ENCODE measurements at places on chromosomes 3 and 15. TPM values are rescaled to one million over a fixed set of nuclear protein-coding genes. Genes with fewer than 3 reads are reported as not detected.

DNA sequence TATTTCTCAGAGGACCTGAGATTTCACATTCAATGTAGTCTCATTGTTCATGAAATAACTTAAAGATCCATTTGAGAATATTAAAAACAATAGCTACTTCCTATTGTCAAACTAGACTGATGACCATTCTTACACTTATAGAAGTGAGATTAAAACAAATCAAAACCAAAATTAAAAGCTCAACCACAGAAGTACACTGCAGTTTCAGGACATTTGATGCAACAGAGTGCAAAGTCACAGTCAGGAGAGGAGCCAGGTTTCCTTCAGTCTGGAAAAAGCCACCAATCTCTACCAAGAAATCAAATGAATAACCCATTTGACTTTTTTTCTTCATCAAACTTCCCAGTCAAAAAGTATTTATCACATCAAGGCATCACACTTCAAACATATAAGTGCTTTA lies 5.5 kb downstream of the CCPG1 start:
- no peak for DNase-seq

TMEM202 gene
- not detected for total RNA-seq

GRCh38 chr3:195063581-195064193 lies 207.3 kb downstream of the XXYLT1 start:
- no peak for DNase-seq

DNA sequence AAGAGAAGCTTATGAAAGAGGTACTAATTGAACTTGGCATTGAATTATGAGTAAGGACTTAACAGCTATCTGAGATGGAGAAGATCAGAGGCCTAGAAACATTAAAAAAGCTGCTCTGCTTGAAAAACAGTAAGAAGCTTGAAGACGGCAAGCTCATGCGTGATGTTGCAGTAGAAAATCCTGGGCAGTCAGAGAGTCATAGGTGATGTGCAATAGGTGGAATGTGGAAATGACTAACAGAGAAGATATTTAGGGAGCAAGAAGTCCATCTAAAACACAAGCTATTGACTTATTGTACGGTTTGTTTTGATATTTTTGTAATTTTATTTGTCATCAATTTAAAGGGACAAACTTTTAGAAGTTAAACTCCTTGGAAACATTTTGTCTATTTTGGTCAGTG lies 1101.4 kb downstream of the ROBO2 start:
- no peak for DNase-seq

ROBO1 gene
- 169 TPM for total RNA-seq

DNA sequence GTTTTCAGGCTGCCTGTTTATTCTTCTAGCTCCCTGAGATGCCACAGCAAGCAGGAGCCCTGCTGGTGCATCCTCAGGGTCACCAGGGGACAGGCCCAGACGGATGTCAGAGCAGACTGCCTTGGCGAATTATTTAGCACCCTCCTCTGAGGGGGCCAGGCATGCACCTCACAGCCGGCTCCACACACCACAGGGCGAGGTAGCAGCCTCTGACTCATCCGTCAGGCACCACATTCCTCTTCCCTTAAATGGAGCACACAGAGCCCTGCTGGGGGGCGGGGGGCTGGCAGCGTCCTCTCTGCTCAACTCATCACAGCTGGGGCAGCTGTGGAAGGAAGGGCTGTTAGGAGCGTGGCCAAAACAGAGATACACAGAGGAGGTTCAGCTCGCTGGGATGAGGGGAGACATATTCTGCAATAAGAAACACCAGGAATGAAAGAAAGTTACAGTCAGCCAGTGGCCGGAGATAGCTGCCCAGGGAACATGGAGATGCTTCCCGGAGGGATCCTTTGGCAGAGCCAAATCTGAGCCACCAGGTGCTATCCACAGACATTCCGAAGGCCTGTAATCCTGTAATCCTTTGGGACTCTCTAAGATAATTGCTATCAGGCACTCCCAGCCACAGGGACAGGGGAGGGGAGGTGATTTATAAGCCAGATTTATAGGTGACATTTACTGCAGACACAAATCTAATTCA lies 13.9 kb upstream of the PRICKLE2 start:
- peak; percentile 77 for DNase-seq

DNA sequence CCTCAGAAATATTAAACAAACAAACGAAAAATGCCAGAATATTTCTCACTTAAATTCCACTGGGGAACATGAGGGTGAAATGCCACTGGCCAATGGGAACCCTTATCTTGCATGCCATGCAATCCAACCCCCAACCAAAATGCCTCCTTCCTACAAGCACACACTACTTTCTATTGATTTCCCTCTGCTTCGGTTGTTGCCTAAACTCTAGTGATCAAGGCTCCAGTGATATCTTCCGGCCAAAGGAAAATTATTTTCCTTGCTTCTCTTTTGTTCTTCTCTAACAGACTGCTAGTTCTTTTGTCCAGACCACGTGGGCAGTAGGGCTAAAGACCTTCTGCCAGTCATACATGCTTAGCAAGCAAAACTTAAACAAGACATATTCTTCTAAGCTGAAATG lies 115.7 kb downstream of the TMCC1 start:
- DNase-seq: no peak

CASR gene
- not detected for total RNA-seq

CTDSPL gene
- total RNA-seq: 36.9 TPM

DNA sequence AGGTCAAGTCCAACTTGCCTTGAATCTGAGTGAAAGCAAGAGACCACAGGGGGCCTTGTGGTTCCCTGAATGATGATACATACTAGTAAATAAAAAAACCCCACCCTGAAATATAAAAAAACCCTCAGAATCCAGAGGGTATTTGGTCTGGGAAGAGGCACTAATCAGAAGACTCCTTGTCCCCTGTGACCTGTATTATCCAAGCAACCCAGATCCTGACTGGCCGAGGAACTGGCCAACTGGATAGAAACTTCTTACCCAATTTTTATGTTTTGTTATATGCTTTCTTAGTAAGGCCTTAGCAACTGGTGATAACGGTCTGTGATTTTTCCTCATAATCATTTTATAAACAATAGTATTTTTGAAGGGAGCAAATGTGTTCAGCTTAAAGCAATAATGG lies 17.5 kb downstream of the ABI3BP start:
- DNase-seq: no peak

GRCh38 chr3:96814651-96815567 lies 515 bp downstream of the EPHA6 start:
- DNase-seq: peak; percentile 34

DNA sequence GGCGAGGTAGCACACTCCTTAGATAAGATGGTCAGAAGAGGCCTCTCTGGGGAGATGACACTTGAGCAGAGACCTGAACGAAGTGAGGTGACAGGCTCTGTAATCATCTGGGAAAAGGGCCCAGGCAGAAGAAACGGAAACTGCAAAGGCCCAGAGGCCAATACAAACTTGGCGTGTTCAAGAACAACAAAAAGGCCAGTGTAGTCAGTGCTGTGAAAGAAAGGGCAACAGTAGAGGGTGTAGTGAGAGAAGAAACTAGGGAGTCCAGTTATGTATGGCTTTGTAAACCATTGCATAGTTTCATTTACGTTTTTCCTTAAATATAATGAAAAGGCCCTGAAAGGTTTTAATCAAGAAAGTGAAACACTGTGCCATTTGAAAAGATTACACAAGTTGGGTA lies 31.8 kb downstream of the PLD1 start:
- no peak for DNase-seq

FBXW12 gene
- total RNA-seq: 0.82 TPM

DNA sequence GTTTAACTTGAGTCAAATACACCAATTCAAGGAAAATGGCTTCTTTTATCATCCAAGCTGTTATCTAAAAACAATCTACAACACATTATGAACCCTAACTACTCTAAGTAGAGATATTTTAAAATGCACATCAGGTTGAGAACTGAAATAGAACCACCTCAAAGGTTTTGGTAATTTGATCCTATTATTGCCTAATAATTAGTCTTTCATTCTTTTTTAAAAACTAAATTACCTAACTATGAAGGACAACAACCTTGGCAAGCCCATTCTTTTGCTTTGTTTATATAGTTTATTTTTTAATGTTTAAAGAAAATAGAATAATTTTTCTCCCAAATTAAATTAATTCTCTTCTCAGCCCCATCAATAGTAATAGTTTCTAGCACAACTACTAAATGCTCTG lies 61.1 kb upstream of the PPIB start:
- DNase-seq: no peak

ALDH1A3 gene
- total RNA-seq: 0.80 TPM

GRCh38 chr3:119664850-119665379 lies 4.5 kb upstream of the POPDC2 start:
- no peak for DNase-seq

DNA sequence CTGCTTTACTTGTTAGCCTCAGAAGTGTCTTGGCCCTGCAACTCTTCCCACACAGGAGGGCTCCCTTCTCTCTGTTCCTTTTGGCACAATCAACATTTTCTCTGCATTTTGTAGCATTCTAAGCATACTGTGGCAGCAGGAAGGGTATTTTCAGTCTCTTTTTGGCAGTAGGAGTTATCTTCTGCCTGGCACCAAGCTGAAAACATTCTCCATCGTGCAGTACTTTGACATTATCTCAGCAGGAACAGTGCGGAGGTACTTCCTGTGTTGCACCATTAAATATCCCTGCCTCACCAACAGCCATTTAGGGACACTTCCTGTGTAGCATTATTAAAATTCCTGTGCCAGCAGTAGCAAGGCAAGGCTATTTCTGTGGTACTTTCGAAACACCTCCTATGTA lies 233.2 kb upstream of the SEMA6D start:
- no peak for DNase-seq

RNU5B-1 gene
- not detected for total RNA-seq

GRCh38 chr3:54621184-54621583 lies 306.7 kb downstream of the LRTM1 start:
- no peak for DNase-seq

GABRG3 gene
- 1.7 TPM for total RNA-seq

- no peak for DNase-seq
Observed at GRCh38 chr3:70218471-70218870, 94.0 kb downstream of the MDFIC2 start.

DNA sequence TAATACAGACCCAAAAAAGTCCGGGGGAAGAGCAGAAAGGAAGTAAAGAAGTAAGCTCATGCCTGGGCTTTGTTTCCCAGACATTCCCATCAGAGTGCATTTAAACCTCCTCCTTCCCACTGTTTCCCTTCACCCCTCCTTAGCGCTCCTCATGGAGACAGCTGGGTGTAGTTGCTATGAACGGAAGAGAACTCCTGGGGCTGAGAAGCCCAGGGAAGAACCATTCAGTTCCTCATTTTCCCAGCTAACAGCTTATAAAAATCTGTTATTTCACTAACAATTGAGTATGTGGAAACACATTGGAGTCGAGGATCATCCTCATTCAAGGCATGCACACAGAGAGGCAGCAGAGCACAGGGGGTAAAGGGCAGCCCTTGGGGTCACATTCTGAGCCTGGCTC lies 299.3 kb downstream of the SHQ1 start:
- no peak for DNase-seq

- no peak for DNase-seq
Observed at GRCh38 chr3:129577925-129578786, 28.3 kb downstream of the PLXND1 start.

DNA sequence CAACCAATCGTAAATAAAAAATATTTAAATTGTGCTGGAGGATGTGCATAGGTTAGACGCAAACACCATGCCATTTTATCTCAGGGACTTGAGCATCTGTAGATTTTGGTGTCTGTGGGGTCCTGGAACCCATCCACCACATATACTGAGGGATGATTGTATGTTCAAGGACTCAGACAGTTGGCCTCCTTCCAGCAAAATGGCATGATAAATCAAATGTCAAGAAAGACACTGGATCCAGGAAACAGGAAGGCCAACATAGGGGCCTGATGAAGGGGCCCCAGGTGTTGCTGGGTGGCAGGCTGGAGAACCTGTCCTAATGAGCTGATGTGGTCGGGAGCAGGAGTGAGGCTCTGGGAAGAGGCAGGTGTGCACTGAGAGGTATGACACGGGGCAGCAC lies 289.5 kb downstream of the GABRG3 start:
- no peak for DNase-seq

DNA sequence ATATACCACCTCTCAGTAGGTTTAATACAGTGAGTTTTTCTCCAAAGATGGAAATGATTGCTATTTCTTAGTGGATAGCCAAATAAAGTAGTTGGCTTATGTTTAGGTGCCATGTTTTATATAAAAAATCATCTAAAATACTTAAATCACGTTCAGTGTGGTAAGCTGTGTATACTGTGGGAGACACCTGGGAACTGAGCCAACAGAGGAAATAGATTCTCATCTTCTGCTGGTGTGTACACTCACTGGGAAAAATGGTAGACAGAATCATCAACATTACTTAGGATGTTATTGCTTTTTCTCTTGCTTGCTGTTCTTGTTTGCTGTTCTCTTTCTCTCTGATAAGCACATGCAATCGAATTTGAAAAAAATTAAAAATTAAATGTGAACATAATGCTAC lies 112.6 kb upstream of the MB21D2 start:
- no peak for DNase-seq

GRCh38 chr3:56919137-56919796 lies 117.5 kb upstream of the ARHGEF3 start:
- no peak for DNase-seq

- no peak for DNase-seq
Observed at GRCh38 chr15:39628546-39629257, 47.8 kb downstream of the THBS1 start.

DNA sequence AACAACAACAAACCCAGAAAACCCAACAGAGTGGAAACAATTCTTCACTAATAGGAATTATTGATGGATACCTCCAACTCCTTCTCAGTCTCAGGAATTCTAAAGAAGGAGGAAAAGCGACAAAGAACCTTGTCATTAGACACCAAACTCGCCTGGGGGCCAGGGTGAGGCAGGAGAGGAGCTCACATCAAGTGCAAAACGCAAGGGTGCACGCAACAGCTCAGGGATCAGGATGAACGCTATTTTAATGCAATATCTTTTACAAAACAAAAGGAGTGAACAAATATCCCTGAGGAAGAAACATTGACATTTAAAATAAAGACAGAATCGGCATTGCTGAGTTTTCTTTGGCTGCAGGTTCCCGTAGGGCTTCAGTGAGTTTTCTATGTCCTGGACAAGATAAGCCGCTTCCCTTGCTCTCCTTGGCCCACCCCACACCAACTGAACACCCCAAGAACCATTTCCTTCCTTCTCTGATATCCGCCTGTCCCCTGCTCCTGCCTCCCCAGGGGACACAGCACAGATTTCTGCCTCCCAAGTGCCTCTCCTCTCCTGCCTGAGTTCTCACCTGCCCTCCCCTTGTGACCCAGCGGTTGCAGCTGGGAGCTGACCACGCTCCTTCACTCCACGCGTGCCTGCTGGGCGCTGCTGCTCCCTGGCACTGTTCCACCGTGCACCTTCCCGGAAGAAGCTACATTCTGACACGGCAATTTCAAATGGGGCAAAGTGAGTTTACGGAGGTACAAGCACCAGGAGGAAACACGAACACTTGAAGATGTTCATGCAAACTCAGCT lies 63.0 kb downstream of the ATP10A start:
- DNase-seq: no peak

- no peak for DNase-seq
Observed at GRCh38 chr3:32083702-32084270, 22.6 kb upstream of the GPD1L start.
